ENCODE measurements at places on chromosomes 11 and 22.

DNA sequence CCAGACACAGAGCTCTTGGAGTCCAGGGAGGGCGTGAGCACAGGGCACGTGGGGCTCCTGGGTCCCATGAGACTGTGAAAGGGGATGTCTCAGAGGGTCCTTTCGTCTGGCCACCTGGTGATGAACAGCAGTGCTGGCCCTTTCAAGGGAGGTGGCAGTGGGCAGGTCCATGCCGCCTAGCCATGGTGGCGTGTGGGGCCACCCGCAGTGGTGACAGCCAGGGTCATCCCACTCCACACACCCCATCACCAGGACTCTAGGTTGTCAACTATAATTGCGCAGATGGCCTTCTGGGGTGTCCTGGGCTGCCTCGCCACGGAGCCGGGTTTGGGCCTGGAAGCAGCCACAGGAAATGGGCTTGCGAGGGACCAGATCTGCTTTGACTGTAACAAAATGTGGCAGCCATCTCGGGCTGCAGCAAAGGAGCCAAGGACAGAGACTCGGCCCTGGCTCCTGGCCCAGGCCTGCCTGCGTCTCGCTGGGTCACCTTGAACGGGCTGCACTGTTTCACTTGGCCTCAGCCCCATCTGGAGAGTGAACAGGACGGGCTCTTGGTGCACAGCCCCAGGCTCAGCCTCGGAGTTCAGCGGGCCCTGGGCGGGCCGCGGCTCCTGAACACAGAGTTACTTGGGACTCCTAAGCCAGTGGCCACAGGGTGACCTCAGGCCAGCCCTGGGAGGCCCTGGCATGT lies 1350.5 kb downstream of the BRD1 start:
- DNase-seq, result no peak

- DNase-seq, result no peak
Measured at GRCh38 chr22:19040391-19040861, 81.8 kb downstream of the DGCR2 start.

- DNase-seq, result no peak
Measured at GRCh38 chr22:20085651-20086050, 5.6 kb downstream of the DGCR8 start.

GRCh38 chr11:108322666-108323065 lies 99.8 kb downstream of the ATM start:
- no peak for DNase-seq

GRCh38 chr11:72970557-72971118 lies 156.4 kb downstream of the ATG16L2 start:
- DNase-seq, result no peak

- no peak for DNase-seq
Measured at GRCh38 chr22:37326726-37327125, 44.4 kb downstream of the CYTH4 start.

- DNase-seq, result no peak
Measured at GRCh38 chr22:32444068-32444467, 20.2 kb downstream of the BPIFC start.

DNA sequence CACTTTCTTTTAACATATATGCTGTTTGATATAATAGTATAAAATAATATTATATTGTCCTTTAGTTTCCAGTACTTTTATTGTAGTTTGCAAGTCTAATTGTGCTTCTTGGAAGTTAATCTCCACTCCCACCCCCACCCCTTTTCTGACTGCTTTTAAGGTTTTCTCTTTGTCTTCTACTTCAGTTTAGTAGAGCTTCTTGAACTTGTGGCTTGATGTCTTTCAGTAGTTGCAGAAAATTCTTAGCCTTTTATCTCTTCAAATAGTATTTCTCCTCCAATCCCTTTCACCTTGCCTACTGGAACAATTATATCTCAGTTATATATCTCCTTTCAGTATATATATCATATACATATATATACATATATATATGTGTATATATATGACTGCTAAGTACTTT lies 56.6 kb downstream of the PARVG start:
- DNase-seq, result no peak

DNA sequence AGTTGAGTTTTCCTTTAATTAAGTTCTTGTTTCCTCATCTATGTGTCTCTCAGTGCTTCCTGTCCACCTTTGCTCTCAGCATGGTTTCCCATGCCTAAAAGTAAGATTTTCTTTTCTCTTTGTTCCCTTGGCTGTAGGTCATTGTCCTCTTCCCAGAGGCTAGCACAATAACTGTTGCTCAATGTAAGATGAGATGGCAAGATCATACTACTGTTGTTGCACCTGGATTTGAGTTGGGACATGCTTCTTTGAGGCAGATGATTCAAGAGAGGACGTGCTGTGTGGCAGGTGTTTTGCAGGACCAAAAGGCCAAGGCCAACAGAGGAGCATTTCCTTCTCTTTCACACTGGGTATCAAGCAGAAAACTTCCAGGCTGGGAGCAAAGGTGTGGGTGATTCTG lies 11.3 kb upstream of the NELL1 start:
- no peak for DNase-seq

GRCh38 chr11:69546735-69547370 lies 65.4 kb downstream of the LINC01488 start:
- DNase-seq, result no peak

- no peak for DNase-seq
Measured at GRCh38 chr22:24964441-24964840, 11.9 kb downstream of the KIAA1671 start.

DNA sequence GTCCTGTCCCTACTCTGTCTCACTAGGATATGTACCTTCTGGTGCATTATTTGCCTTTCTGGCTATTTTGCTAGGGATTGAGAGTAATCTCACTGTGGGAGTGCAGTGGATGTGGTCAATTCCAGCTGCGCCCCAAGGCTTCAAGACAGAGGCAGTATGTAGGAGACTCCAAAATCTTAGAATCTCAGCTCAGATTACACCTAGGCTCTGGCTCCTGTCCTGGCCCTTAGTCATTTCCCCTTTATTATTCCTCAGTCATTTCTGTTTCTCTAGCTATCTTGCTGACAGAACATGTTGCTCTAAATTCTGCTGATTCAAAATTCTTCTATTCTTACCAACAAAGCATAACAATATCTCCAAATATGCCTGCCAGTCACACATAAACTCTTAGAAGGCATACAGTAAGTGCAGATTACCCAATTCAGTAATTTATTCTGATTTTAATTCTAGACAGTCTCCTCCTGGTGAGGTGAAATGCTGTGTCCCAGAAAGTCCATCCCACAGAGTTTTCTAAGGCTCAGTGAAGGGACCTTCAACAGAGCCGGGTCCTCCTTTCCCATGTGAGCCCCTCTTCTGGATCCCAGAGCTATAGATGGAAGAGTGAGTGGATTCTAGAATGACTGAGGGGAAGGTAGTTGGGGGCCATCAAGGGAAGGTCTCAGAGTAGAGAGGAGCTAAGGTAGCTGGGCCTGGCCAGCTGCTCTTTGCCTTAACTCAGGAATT lies 24.3 kb upstream of the GLYATL1 start:
- DNase-seq, result no peak

- no peak for DNase-seq
Measured at GRCh38 chr11:106121570-106122320, 44.3 kb downstream of the AASDHPPT start.

- DNase-seq, result no peak
Measured at GRCh38 chr11:134701564-134702165, 289.6 kb upstream of the B3GAT1 start.

- DNase-seq, result no peak
Measured at GRCh38 chr11:128898580-128899344, 7.6 kb downstream of the KCNJ5 start.

GRCh38 chr11:96197103-96197502 lies 145.9 kb downstream of the MAML2 start:
- no peak for DNase-seq
